ENCODE measurements at places on chromosomes 5 and 9. TPM values are rescaled to one million over a fixed set of nuclear protein-coding genes. Genes with fewer than 3 reads are reported as not detected.

DNA sequence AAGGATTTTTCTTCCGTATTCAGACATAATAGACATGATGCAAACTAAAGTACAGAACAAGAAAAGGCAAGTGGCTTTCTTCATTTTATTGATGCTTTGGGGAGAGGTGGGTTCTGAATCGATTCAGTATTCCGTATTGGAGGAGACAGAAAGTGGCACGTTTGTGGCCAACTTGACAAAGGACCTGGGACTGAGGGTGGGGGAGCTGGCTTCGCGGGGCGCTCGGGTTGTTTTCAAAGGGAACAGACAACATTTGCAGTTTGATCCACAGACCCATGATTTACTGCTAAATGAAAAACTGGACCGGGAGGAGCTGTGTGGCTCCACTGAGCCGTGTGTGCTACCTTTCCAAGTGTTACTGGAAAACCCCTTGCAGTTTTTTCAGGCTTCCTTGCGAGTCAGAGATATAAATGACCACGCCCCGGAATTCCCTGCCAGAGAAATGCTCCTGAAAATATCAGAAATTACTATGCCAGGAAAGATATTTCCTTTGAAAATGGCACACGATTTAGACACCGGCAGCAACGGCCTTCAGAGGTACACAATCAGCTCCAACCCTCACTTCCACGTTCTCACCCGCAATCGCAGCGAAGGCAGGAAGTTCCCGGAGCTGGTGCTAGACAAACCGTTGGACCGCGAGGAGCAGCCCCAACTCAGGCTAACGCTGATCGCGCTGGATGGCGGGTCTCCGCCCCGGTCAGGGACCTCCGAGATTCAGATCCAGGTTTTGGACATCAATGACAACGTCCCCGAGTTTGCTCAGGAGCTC is 551 bp downstream of the PCDHB6 start:
- DNase-seq = no peak
- no peaks in the 10 kb centered on the region for H3K4me1 ChIP-seq
- H3K27ac ChIP-seq = no peak overlapping the region
- no peaks in the 10 kb centered on the region for H3K36me3 ChIP-seq

GRCh38 chr5:89396278-89396954 is 513.4 kb upstream of the MEF2C start:
- H3K36me3 ChIP-seq = no peaks in the 10 kb centered on the region
- H3K4me3 ChIP-seq = peak overlapping the region; percentile 18
- no peaks in the 10 kb centered on the region for H3K4me1 ChIP-seq
- H3K27me3 ChIP-seq = no peaks in the 10 kb centered on the region
- no peak for DNase-seq

DNA sequence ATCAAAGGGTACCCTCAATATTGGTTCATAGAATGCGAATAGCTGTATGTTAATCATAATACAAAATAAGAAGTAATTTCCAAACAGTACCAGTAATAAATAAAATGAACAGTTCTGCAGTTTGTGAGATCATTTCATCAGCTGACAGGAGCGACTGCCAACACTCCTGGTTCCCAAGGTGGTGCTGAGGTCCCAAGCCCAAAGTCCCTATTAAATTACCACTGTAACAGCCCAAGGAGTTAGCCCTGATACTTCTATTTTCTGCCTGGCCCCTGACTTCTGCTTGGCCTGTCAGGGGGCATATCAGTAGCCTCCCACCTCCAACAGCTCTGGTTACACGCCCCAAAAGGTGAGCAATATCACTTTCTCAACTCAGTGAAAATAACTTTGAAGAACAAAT is 47.1 kb downstream of the ANKH start:
- peaks cover 6% of the 10 kb centered on the region for H3K4me1 ChIP-seq
- DNase-seq = no peak
- H3K36me3 ChIP-seq = no peaks in the 10 kb centered on the region
- no peak overlapping the region for H3K4me3 ChIP-seq

GRCh38 chr9:137186385-137186784 is 2.0 kb downstream of the ANAPC2 start:
- no peak for DNase-seq
- H3K36me3 ChIP-seq = peaks cover 48% of the 10 kb centered on the region
- no peaks in the 10 kb centered on the region for H3K27me3 ChIP-seq

- no peaks in the 10 kb centered on the region for H3K27me3 ChIP-seq
- no peaks in the 10 kb centered on the region for H3K4me1 ChIP-seq
Measured at GRCh38 chr5:178490935-178491652, 99.1 kb downstream of the COL23A1 start.

DNA sequence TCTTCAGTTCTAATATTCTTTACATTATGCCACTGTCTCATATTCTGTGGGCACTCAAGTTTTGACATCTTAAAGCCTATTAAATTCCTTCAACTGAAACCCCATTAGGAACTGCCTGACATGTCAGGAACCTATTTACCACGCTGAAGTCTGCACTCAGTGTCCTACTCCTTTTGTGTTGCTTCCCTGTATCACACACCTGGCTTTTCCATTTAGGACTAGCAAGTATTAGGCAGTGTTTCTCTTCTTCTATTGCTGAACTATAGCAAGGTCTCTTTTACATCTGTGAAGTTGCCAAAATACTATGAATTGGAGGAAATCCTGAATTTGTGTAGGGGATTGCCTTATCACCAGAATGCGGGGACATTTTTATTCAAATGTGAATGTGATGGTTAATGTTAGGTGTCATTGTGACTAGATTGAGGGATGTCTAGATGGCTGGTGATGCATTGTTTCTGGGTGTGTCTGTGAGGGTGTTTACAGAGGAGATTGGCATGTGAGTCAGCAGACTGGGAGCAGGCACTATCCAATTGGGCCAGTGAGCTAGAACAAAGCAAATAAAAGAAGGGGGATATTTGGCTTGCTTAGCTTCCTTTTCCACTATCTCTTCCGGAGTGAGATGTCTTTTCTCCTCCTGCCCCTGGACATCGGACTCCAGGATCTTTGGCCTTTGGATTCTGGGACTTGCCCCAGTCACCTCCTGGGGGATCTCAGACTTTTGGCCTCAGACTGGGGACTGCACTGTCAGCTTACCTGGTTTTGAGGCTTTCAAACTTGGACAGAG is 21.2 kb upstream of the VCAN start:
- no peaks in the 10 kb centered on the region for H3K4me1 ChIP-seq
- H3K36me3 ChIP-seq = no peaks in the 10 kb centered on the region
- no peak overlapping the region for H3K27ac ChIP-seq
- no peak for DNase-seq
- no peaks in the 10 kb centered on the region for H3K27me3 ChIP-seq

- H3K27ac ChIP-seq = no peak overlapping the region
- peaks cover 11% of the 10 kb centered on the region for H3K4me1 ChIP-seq
- DNase-seq = no peak
- no peaks in the 10 kb centered on the region for H3K27me3 ChIP-seq
Measured at GRCh38 chr9:121210536-121210935, 8.9 kb upstream of the RAB14 start.

- peaks cover 55% of the 10 kb centered on the region for H3K36me3 ChIP-seq
- no peak overlapping the region for H3K4me3 ChIP-seq
- H3K27ac ChIP-seq = no peak overlapping the region
- H3K4me1 ChIP-seq = no peaks in the 10 kb centered on the region
- DNase-seq = no peak
- H3K27me3 ChIP-seq = no peaks in the 10 kb centered on the region
Measured at GRCh38 chr9:88477300-88477751, 57.7 kb upstream of the NXNL2 start.

DNA sequence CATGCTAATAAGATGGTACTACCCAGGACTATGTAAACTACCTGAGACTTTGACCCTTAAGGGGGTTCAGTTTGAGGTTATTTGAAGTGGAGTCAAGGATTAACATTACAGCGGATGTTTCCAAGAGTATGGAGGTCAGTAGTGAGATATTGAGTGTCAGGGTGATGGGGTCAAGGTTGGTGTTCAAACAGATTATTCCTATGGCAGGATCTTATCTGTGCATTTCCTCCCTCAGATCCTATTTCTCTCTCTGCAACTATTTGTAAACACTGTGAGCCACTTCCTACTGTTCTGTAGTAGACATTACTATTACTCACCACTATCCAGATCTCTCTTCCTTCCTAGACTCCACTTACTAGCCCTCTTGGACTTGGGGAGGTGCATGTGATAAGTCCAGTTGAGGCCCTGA is 54.0 kb upstream of the STOM start:
- no peak overlapping the region for H3K4me3 ChIP-seq
- DNase-seq = no peak
- H3K27me3 ChIP-seq = no peaks in the 10 kb centered on the region
- no peaks in the 10 kb centered on the region for H3K4me1 ChIP-seq
- no peaks in the 10 kb centered on the region for H3K36me3 ChIP-seq
- no peak overlapping the region for H3K27ac ChIP-seq

GRCh38 chr9:123654994-123655637 is 274.8 kb downstream of the DENND1A start:
- no peak overlapping the region for H3K4me3 ChIP-seq
- no peak for DNase-seq
- no peaks in the 10 kb centered on the region for H3K36me3 ChIP-seq
- H3K27ac ChIP-seq = no peak overlapping the region

DNA sequence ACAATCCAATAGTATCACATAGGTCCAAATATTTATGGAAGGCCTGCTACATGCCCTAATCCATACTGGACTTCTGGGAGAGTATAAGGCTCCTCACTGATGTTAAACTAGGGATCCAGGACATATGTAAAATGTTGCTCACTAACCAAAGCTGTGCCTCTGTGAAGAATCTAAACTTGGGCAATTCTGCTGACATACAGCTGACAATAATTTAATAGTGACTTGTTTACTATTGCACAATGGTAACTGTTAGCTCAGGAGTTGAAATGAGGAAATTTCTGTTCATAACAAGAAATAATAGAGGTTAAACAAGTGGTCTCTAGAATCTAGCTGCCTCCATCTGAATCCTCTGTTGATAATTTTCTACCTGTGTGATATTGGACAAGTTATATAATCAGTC is 14.9 kb upstream of the CTXN3 start:
- H3K4me3 ChIP-seq = no peak overlapping the region
- no peak for DNase-seq
- no peak overlapping the region for H3K27ac ChIP-seq

DNA sequence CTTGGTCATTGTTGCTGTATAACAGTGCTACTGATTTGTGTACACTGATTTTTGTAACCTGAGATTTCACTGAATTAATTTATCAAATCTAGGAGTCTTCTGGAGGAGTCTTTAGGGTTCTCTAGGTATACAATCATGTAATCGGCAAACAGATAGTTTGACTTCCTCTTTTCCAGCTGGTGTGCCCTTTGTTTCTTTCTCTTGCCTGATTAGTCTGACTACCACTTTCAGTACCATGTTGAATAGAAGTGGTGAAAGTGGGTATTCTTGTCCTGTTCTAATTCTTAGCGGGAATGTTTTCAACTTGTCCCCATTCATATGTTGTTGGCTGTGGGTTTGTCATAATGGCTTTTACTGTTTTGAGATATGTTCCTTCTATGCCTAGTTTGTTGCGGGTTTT is 24.7 kb upstream of the RANBP6 start:
- H3K36me3 ChIP-seq = no peaks in the 10 kb centered on the region
- H3K4me1 ChIP-seq = no peaks in the 10 kb centered on the region
- no peak overlapping the region for H3K4me3 ChIP-seq
- H3K27me3 ChIP-seq = no peaks in the 10 kb centered on the region
- no peak overlapping the region for H3K27ac ChIP-seq

DNA sequence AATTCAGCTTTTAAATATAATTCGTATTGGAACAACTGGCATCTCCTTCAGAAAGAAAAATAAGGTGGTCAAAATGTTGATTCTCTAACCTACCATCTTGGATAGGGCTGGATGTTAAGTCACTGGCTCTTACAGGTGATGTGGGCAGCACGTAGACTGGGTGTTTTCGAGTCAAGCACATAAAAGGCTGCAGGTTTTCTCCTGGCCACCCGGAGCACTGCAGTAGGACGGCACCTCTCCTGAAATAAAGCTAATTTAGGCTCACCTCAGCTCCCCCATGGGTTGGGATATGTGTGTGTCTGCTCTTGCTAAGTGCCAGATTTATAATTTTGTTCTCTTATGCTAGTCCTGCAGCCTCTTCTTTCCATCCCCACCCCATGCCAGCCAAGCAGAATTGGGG is 80.3 kb downstream of the IQGAP2 start:
- DNase-seq = no peak
- no peak overlapping the region for H3K27ac ChIP-seq
- H3K4me3 ChIP-seq = no peak overlapping the region
- H3K27me3 ChIP-seq = no peaks in the 10 kb centered on the region

- H3K4me3 ChIP-seq = no peak overlapping the region
- no peaks in the 10 kb centered on the region for H3K27me3 ChIP-seq
- H3K27ac ChIP-seq = no peak overlapping the region
- no peaks in the 10 kb centered on the region for H3K4me1 ChIP-seq
Measured at GRCh38 chr5:54388811-54389210, 66.7 kb upstream of the HSPB3 start.

DNA sequence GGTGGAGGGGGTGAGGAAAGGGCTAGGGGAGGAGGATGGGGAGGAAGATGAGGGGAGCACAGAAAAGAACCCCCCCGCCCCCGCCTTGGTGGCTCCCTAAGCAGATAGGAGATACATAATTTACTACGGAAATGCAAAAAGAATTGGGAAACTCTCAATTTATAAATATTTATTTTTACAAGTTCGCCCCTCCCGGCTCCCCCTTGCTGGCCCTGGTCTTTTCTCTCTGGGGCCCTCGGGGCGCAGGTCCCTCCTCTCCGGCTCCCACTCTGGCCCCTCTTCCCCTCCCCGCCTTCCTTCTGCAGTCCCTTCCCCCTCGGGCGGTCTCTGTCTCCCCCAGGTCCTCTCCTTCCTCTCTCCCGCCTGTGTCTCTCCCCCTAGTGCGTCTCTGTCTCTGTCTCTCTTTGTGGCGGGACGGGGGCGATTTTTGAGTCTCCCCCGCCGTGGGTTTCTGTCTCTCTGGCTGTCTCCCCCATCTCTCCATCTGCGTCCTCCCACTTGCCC is 173.6 kb upstream of the IER5L start:
- H3K36me3 ChIP-seq = no peaks in the 10 kb centered on the region
- H3K27ac ChIP-seq = peak overlapping the region; percentile 67
- H3K4me3 ChIP-seq = peak overlapping the region; percentile 43

GRCh38 chr5:122723606-122724352 is 51.1 kb upstream of the SNX2 start:
- DNase-seq = no peak
- H3K27ac ChIP-seq = peak overlapping the region; percentile 60
- no peak overlapping the region for H3K4me3 ChIP-seq
- peaks cover 22% of the 10 kb centered on the region for H3K4me1 ChIP-seq
- H3K36me3 ChIP-seq = no peaks in the 10 kb centered on the region

GRCh38 chr9:87097238-87097637 is 149.9 kb upstream of the GAS1 start:
- no peak overlapping the region for H3K4me3 ChIP-seq
- no peak for DNase-seq

The TMEM245 gene
- 45.4 TPM for total RNA-seq

The HEXB gene
- 76.4 TPM for total RNA-seq

The HINT1 gene
- 223 TPM for total RNA-seq

The SOX30 gene
- total RNA-seq = not detected

The PCDHGC5 gene
- 1.3 TPM for total RNA-seq

The ANKRD33B gene
- 6.5 TPM for total RNA-seq

The ASPN gene
- total RNA-seq = 0.34 TPM

The SPTAN1 gene
- 97.8 TPM for total RNA-seq

The PLPPR1 gene
- not detected for total RNA-seq
